T follicular helper cell (primary cell): ENCODE measurements at places on chromosomes 5 and 9.
A peak's percentile ranks its signal among the peaks of the same experiment; 100 is the strongest.

DNA sequence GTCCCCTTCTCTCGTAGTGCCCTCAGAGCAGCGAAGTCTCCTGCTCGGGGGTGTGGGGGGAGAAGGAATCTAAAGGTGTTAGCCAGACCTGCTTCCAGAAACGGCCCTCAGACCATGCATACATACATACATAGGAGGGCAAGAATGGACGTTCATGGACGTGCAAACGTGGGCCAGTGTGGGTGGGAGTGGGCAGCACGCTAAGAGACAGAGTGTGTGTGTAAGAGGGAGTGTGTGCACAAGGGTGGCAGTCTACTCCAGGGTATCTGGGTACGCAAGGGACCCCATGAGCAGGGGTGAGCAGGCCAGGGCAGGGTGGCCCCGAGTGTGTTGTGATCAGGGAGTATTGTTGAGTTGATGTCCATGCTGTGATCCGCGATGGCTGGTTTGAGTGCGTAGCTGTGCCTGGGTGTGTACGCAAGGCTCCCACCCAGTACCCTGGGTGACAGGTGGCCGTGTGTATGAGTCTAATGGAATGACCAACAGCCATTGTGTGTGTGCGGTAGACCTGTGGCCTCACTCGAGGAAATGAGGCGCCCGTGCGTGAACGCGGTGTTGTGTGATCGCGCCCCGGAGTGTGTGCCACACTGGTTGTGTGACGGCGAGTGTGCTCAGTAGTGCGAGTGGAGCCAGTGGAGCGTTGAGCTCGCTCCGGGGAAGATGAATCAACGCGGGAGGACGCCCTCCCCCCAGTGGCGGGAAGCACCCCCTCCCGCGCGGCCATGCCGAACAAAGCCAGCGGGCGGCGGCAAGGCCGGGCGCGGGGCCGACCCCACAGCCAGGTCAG lies 826 bp downstream of the GPRIN1 start:
- no peak for DNase-seq

DNA sequence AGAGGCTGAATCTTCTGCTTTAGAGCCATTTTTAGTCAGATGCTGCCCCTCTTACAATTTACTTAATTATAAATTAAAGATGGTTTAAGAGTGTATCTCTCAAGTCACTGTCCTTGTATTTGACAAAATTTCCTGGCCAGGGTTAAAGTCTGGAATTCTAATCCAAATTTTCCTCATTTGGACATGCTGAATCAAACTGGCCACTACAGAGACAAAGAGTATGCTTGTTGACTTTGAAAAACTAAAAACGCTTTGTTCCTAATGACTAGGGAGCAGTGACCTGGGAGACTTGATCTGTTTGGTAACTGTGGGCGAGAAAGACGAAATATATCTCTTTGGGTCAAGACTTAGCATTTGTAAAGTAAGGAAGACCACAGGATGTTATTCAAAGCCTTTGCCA lies 303.2 kb downstream of the ZSWIM6 start:
- no peak for DNase-seq

DNA sequence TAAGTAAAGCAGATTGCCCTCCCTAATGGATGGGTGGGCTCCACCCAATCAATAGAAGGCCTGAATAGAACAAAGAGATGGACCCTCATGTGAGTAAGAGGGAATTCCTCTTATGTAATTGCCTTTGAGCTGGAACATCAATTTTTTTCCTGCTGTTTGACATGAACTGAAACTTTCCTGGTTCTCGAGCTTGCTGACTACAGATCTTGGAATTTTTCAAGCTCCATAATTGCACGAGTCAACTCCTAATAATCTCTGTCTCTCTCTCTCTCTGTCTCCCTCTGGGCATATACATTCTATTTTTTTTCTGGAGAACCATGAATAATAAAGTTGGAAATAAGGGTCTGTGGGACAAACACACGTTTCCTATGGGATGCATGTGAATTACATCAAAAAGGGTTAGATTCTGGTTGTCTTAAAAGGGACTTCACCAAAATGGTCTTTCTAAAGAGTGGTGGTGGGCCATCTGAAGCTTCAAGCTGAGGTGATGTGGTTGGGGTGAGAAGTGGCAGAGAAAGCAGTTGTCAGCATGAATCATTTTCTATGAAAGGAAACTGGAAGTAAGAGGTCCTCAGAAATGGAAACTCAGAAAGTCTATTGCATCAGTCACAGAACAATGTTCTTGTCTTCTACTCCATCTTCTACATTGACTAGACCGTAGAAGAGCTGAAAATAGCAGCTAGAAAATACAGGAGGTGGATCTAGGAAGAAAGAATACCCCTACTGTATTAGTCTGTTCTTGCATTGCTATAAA lies 47.0 kb upstream of the HOMER1 start:
- no peak for DNase-seq

DNA sequence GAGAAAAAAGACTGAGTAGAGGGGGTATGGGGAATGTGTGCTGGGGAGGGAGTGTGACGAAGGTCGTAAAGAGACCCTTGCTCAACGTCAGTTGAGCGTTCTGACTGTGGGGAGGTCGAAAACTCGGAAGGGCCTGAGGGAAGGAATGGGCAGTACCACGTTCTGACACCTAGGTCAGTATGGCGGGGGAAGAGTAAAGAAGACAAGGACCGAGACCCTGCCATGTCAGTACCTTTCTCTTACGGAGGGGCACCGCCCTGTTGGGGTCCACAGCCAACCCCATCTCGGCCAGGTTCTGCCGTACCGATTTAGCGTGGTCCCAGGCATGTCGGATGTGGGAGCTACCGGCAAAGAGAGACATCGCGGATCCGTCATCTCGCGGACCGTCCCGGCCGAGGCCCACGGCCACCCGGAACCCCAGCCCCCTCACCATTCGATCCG lies 375 bp downstream of the NOP16 start:
- no peak for DNase-seq

- DNase-seq: no peak
Observed at GRCh38 chr5:84113246-84114105, 271.2 kb downstream of the EDIL3 start.

DNA sequence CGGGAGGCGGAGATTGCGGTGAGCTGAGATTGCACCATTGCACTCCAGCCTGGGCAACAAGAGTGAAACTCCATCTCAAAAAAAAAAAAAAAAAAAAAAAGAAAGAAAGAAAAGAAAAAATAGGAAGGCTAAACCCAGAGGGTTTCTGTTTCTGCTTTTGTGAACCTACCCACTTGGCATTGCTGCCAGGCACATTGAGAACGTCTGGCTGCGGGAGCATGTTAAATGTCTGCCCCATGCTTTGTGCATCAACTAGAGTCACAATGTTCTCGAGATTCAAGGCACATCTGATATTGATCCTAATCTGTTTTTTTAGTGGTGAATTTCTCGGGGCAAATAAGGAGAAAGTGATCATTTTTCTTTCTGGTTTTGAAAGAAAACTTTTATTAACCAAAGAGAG lies 2.8 kb downstream of the SLC25A25 start:
- DNase-seq: no peak

- no peak for DNase-seq
Observed at GRCh38 chr5:37833990-37834389, 5.9 kb downstream of the GDNF start.

DNA sequence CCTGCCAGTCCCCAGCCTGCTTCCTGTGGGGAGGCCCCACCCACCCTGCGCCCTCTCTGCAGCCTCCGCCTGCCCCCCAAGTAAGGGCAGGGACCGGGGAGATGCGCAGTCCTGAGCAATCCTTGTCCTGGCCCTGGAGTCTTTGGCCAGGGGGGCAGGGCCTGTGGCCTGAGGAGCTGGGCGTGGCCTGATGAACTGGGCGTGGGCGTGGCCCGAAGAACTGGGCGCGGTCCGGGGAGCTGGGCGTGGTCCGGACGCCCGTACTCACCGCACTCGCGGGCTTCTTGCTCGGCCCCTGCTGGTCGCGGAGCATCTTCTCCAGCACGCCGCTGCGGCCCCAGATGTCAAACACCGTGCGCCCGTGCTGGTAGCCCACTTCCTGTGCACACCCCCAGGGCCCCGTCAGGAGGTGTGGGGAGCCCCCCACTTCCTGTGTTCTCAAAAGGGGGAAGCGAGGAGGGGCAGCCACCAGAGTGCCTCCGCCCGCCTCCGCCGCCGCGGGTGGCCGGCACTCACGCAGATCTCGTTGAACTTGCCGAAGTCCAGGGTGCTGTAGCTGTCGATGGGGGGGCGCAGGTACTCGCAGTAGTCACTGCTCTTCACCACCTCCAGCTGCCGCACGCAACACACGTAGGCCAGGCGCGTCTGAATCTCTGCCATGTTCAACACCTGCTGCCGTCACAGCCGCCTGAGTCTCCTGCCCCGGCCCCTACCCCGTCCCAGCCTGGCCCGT lies 2.7 kb upstream of the NSMF start:
- DNase-seq: peak; percentile 51
